ENCODE measurements at places on chromosomes 2 and 18.

- DNase-seq = no peak
Observed at GRCh38 chr2:149446748-149447147, 116.4 kb downstream of the LYPD6 start.

GRCh38 chr2:119723784-119724467 is 35.8 kb upstream of the PTPN4 start:
- no peak for DNase-seq

DNA sequence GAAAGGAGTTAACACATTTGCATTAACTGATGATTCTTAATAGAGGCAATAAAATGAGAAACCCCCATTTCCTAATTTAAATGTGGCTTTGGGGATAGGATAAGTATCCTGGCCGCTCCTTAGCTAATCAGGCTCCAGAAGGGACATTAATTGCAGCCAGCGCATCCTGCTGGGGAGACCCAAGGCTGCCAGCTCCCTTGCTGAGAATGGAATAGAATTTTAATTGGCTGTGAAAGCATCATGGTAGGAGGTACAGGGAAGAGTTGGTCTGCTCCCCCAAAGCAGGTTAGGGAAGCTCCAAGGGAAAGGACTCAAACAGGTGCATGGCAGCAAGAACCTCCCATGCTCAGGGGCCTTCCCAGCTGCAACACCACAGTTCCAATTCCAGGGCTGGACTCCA is 71.4 kb downstream of the MARCHF4 start:
- no peak for DNase-seq

DNA sequence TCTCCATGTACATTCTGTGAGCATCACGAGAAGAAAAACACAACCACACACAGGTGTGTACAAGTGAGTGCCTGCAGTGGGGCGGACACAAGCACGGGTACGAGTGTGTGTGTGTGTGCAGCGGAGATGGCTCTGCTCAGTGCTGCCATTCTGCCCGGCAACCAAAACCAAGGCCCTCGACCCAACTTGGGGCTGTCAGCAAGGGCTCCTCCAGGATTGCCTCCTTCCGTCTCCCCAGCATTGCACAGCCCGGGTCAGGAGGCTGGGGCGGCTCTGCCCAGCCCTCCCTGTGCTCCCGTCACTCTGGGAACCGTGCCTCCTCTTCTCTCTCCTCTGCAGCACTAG is 66.5 kb downstream of the PXDN start:
- no peak for DNase-seq

GRCh38 chr2:197042739-197043196 is 116.3 kb upstream of the PGAP1 start:
- DNase-seq = no peak

DNA sequence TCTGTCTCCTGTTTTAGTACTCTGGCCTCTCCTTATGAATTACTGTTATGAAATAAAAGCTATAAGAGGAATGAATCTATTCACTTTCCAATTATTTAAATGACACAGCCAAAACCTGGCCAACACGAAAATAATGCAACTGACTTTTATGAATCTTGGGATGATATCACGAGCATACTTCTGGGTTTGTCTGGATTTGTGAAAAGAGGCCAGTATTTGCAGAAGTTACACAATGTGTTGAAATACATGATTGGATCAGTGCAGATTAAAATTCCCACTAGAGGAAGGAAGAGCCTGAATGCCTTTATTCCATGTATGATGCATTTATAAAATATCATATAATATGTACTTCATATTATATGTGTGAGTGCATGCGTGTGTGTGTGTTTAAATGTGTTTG is 418.2 kb downstream of the GRB14 start:
- DNase-seq = no peak

GRCh38 chr2:27501042-27501441 is 4.4 kb downstream of the GCKR start:
- DNase-seq = no peak

- no peak for DNase-seq
Observed at GRCh38 chr2:24461685-24462084, 29.4 kb upstream of the NCOA1 start.

GRCh38 chr2:7884338-7884737 is 797.5 kb upstream of the ID2 start:
- no peak for DNase-seq

DNA sequence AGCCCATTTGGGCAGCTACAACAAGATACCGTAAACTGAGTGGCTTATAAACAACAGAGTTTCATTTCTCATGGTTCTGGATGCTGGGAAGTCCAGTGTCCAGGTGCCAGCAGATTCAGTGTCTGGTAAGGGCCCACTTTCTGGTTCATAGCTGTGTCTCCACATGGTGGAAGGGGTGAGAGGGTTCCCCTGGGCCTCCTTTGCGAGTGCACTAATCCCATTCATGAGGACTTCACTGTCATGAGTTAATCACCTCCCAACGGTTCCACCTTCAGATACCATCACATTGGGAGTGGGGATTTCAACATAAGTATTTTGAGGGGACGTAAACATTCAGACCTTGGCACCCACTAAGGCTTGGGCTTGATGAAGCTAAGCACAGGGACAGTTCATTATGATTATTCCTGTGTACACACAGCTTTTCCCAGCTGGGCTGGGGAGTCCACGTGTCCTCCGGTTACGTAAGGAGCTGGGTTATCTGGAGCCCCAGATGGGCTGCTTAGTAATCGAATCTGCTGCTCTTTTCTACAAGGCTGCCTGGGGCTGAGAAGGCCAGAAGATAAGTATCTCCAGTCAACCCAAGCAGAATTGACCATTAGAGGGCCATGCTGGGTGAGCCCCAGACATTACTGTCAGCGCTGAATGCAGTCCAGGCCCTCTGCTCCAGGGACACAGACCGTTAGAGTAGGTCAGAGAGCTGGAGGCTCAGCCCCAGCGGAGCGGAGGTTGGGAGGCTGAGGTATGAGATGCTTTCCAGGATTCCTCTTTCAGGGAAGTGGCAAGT is 42.7 kb downstream of the EPAS1 start:
- no peak for DNase-seq

- DNase-seq = no peak
Observed at GRCh38 chr2:198880986-198881385, 576.8 kb downstream of the SATB2 start.

DNA sequence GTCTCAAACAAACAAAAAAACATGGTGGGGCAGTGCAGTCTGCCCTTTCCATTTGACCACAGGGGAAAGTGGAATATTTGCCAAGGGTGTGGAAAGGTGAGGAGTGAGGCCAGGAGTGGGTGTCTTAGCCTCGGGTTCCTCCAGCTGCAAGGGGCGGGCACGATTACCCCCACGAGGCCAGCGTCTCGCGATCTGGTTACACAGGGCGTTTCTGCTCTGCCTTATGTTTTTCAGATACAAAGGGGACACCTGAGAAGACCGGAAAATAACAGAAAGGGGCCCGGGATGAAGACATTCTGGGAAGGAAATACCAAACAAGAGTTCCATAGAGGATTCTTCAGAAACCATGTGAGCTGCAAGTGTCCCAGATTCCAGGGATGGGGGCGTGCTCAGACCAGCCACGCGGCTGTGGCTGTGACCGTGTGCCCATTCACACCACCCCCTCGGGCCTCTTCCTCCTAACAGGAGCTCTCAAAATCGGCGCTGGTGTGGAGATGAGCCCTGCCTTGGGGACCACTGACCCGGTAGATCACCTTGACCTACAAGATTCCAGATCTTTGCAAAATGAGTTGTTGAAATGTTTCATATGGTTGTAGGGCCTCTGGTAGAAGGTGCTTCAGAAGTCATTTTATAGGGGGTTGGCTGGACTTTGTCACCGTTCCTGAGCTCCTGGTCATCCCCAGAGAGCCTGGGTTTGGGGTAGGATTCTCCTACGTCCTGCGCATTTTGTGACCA is 34.2 kb downstream of the FAM178B start:
- DNase-seq = no peak

DNA sequence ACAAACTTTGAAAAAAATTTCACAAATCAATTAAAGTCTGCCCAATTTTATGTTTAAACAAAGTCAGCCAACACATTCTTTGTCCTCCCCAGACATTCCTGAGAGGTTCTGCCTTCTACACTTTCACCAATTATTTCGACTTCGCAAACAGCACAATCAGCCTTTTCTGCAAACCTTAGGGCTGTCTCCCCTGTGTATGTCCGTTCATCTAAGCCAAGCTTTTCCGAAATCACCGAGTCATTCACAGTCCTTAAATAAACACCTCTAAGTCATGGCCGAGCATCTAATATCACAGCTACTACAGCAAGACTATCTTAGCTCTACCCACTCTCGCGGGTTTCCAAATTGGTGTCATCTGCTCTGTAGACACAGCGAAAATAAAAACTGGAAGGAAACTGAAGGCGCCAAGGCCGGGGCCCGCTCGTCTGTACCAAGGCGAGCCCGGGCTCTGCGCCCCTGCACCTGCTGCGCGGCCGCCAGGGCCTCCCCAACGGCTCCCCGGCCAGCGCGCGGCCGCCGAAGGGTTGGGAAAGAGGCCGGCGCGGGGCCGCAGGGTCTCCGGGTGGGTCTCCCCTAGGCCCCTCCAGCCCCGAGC is 730 bp downstream of the ODC1 start:
- DNase-seq = peak; percentile 58

DNA sequence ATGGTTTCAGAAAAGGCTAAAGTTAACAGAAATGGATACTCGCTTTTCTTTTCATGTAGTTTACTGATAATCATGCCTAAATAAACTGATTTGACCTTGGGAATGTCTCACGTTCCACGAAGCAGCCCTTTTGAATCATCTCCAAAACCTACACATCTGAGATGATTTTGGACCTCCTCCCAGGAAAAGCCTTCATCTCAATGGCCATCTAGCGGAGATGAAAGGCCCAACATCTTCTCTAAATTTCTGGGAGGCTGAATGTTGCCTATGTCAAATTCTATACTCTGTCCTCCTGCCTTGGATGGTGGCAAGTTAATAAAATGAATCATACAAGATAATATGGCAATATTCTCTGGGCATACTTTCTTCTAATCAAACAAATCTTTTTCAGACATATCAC is 448.5 kb downstream of the ZEB2 start:
- no peak for DNase-seq

DNA sequence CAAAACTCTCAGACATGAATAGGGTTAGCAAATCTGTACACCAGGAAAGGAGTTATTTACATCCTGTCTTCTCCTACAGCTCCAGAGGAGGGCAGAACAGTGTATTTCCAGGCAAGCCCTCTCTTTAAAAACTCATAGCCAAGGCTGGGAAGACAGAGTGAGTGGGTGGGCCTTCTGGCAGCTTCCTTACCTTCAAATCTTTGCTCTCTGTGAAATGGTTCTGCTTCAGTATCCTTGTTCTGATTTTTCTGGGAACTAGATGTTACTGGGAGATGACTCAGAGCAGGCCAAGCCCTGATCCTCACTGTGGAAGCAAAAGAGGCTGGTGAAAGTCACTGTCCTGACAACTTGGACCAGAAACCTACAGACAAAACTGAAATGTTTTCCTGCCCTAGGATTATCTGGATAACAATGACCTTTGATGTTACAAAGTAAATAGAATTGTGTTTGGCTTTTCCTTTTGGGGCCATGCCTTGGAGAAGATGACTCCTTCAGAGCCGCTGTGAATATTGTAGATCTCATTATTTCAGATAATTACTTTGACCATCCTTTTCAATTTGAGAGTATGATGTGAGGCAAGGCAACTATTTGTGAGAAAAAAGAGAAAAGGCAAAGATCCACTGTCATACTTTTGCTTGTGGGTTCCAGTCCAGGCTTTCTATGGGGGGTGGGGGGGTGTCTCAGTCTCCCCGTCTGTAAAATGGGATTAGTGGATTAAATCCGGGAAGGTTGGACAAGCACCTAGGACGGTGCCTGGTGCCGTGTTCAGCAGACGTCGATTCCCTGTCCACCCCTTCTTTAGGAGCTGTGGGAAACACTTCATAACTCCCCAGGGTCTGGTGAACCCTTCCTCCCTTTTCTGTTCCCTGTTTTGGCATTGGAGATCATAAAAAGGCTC is 644 bp upstream of the QPCT start:
- no peak for DNase-seq

GRCh38 chr2:160747501-160748170 is 254.0 kb upstream of the RBMS1 start:
- no peak for DNase-seq

DNA sequence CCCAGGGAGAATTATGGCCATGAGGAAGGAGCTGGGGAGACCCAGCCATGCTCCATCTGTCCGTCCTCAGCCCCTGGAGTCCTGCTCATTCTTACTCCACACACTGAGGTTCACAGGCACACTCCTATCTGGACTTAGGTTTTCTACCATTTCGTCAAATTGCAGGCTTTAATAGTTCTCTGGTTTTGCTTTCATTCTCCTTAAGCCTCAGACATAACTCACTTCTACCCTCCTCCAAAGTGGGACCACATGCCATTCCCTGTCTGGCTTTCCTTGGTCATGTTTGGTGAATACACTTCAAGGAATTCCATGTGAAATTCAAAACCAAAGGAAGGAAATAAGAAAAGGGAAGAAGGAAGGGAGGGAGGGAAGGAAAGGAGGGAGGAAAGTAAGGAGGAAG is 115.7 kb downstream of the CMPK2 start:
- no peak for DNase-seq

- no peak for DNase-seq
Observed at GRCh38 chr2:24513281-24514071, 22.4 kb downstream of the NCOA1 start.

DNA sequence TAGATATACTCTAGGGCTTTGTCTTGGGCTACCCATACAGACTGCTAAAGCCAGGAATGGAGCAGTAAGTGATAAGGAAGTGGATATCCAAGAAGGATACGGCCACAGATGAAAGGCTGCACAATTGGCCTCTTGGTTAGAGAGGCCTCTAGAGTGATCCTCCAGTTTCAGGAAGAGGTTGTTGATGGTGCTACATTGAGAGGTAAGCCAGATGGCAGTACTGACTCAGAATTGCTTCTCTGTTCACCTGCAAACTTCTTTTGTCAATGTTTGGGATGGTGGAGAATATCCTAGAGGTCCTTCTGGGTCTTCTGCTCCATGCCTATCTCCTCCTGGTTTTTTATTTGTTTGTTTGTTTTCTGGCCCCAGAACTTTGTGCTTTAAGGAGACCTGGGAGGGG is 226.8 kb upstream of the LRRTM1 start:
- DNase-seq = no peak

GRCh38 chr2:242057379-242058040 is 188.0 kb downstream of the RTP5 start:
- DNase-seq = no peak

DNA sequence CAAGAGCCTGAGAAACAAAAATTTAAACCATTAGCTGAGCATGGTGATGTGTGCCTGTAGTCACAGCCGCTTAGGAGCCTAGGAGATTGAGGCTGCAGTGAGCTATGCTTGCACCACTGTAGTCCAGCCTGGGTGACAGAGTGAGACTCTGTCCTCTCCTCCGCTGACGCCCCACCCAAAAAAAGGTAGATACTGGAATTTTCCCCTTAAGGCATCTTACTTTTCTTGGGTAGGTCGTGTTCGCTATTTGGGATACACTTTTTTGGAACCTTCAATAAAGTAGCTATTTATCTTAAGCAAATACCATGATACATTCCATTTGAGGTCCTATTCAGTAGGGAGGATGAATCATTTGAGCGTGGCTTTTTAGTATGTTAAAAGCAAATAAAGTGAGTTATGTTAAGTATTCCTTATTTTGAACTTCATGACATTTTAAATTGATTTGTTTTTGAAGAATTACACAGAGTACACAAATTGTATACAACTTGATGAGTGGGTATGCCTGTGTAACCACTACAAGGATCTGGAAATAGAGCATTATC is 38.7 kb downstream of the RALBP1 start:
- DNase-seq = no peak

Data from amygdala (tissue), 56 donors.